Large intestine (tissue), 12 donors: ENCODE measurements at places on chromosomes 7 and 10. TPM values are rescaled to one million over a fixed set of nuclear protein-coding genes. Genes with fewer than 3 reads are reported as not detected.
A peak's percentile ranks its signal among the peaks of the same experiment; 100 is the strongest.

The EBLN1 gene
- not detected for polyA plus RNA-seq

- DNase-seq: no peak
Observed at GRCh38 chr7:39045231-39045630, 67.5 kb downstream of the POU6F2 start.

The CLIP2 gene
- 13.6 TPM for polyA plus RNA-seq

GRCh38 chr10:77711683-77712049 is 74.1 kb upstream of the KCNMA1 start:
- no peak for DNase-seq

- DNase-seq: no peak
Observed at GRCh38 chr7:10205696-10206095, 768.0 kb upstream of the PHF14 start.

The SOSTDC1 gene
- 11.0 TPM for polyA plus RNA-seq

The SMKR1 gene
- polyA plus RNA-seq: 1.1 TPM

- no peak for DNase-seq
Observed at GRCh38 chr7:66886152-66886551, 34.9 kb upstream of the TMEM248 start.

GRCh38 chr10:131666091-131666490 is 234.7 kb upstream of the PPP2R2D start:
- no peak for DNase-seq

The AKR1C4 gene
- 0.39 TPM for polyA plus RNA-seq

The FAM25G gene
- polyA plus RNA-seq: not detected

The FAM237B gene
- 0.16 TPM for polyA plus RNA-seq

DNA sequence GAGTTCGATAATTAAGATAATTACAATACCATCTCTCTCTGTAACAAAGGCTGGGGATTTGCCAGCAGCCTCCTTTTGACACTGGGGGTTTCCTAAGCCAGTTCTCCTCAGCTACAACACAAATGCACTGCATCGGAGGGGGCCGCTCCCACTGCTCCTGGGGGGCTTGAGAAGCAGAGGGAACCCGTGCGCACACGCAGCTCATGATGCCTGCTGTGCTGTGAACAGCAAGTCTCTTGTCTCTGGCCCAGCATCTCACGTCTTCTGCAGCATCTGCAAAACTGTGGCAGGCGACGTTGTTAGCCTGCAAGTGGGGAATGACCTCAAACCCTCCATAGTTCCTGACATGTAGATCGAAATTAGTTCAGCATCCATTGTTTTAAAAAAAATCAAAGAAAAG is 5.5 kb downstream of the VIPR2 start:
- no peak for DNase-seq

GRCh38 chr7:98387544-98388226 is 13.2 kb downstream of the BAIAP2L1 start:
- DNase-seq: no peak

DNA sequence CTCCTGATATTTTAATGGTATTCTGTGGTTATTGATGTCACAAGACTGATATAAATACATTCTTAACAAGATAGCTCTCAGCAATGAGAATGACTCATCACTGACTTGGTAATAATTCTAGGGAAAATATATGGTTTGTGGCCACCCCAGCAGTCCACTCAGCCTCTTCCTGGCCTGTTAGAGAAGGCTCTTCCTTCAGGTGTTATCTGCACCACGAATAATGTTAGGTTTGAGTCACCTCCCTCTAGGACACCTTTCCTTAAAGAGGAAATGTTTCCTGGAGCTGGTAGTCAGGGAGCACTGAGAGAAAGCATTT is 163.3 kb downstream of the SVIL start:
- DNase-seq: peak; percentile 43

DNA sequence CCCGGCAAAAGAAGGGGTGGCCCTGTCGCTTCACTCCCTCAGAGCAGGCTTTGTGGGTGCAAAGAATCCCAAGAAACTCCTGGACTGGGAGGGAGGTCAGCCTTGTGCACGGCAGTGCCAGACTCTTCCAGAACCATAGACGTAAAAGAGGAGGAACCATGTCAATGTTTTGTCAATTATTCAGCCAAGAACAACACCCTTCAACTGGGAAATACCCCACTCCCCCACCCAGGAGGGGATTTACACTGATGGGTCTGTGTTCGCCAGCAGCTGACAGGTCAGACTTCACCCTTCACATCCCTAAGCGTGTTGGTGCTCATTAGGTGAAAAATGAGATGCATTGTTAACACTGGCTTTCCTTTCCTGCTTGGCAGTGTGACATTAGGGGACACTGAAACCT is 116.8 kb upstream of the BMPER start:
- DNase-seq: no peak

The TMEM213 gene
- polyA plus RNA-seq: 0.01 TPM

The PHYHIPL gene
- 19.1 TPM for polyA plus RNA-seq

The CDH23 gene
- 1.7 TPM for polyA plus RNA-seq

- no peak for DNase-seq
Observed at GRCh38 chr10:74909670-74910069, 83.3 kb downstream of the KAT6B start.

GRCh38 chr7:137591421-137591837 is 247.9 kb upstream of the PTN start:
- no peak for DNase-seq

DNA sequence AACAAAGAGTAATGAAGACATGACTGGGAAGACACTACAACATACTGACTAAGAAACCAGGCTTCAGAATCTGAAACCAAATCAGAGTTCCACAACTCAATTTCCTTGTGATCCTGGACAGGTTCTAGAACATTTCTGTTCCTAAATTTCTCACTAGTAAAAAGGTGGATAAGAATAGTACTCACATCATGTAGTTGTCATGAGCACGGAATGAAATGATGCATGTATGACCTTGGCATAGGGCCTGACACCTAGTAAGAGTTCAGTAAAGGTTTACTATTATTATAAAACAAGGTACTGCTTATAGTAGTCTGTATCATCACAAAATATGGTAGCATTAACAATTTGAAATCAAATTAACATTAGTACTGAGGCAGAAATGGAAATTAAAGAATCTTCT is 19.9 kb downstream of the DOCK4 start:
- DNase-seq: no peak

DNA sequence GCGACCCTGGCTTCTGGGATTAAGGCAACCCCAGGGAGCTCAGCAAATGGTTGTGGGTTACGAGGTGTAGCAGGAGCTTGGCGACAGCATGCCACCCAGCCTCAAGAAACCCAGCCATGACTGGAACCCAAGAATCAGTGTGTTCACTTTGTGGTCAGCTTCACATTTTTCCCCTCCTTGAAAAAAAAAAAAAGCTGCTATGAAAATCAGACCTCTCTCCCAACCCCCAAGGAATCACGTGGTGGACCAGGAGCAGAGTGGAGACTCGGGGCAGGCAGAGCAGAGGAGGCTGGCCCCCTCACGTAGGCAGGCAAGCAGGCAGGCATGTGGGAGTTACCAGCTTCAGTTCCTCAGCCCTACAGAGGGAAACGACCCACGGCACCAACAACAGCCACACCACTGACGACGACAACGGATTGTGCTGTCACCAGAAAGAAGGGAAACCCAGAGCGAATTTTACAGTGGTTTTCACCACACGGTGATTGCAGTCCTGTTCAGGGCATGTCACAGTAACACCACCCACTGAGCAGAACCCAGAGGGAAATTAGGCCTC is 203.4 kb downstream of the SLC25A13 start:
- no peak for DNase-seq

GRCh38 chr10:115214829-115215228 is 121.7 kb downstream of the ATRNL1 start:
- no peak for DNase-seq

The LEP gene
- polyA plus RNA-seq: 0.01 TPM

The TFEC gene
- 132 TPM for polyA plus RNA-seq

The ANK3 gene
- 89.1 TPM for polyA plus RNA-seq

The ANKRD2 gene
- polyA plus RNA-seq: 0.13 TPM

The FAM170B gene
- not detected for polyA plus RNA-seq

DNA sequence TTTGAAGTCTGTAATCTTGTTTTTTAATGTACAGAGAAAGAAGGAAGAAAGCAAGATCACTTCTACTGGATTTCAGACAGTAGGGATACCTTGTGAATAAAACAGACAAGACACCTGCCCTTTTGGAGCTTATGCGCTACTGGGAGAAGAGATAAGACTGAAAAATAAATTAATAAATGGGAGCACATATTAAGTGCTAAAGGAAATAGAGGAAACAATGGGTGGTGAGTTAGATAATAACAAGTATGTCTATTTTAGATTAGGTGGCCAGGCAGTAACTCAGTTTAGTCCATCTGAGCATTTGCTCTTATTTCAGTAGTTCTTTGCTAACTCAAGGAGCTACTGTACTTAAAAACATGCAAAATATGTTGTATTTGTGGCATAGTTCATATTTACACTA is 15.9 kb downstream of the MIOS start:
- no peak for DNase-seq

GRCh38 chr7:118792682-118793081 is 568.2 kb downstream of the ANKRD7 start:
- DNase-seq: no peak

- no peak for DNase-seq
Observed at GRCh38 chr7:220151-220841, 27.9 kb downstream of the FAM20C start.

DNA sequence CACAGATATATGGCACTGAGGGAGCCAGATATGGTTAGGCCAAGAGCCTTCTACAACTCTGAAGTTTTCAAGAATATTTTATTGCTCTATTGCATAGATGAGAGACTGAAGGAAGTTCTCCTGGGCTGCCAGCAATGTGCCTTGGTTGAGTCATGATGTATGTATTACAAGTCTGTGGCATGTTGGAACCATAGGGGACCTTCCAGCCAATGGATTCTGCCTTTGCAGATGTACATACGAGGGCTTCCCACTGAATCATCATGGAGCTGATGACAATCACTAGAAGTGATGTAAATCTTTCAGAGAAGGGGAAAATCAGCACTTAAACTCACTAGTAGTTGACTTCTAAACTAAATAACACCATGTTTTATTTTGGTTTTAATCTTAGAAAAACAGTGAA is 419.5 kb downstream of the PHTF2 start:
- DNase-seq: no peak

DNA sequence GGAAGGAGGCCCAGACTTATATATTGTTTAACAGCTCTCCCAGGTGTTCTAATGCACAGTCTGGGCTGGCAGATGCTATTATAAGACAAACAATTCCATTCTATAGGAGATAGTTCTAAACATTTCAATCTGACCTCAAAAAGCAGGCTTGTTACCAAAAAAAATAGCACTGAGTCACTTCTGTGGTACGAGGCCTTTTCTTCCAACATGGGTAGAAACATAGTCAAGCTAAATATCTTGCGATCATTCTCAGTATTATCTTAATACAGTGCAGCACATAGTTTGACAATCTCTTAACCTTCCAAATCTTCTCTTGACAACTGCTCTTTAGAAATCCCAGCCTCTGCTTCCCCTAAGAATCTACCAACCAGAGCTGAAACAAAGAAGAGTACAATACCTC is 46.6 kb upstream of the MKX start:
- DNase-seq: no peak

DNA sequence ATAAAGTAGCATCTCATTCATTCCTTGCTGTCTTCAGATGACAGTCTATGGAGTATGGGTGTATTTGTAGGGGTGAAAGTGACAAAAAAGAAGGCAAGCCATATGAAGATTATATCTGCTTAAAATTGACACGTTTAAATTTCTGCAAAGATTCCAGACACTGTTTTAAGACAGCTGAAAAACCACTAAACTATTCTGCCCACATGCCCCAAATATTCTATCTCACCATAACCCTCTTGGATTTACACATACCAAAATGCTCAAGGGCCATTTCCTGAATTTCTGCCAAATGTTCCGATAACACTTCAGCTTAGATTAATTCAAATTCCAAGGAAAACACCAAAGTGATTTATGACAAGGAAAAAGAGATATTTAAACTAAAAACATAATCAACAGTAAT is 99.9 kb upstream of the IL6 start:
- DNase-seq: no peak

DNA sequence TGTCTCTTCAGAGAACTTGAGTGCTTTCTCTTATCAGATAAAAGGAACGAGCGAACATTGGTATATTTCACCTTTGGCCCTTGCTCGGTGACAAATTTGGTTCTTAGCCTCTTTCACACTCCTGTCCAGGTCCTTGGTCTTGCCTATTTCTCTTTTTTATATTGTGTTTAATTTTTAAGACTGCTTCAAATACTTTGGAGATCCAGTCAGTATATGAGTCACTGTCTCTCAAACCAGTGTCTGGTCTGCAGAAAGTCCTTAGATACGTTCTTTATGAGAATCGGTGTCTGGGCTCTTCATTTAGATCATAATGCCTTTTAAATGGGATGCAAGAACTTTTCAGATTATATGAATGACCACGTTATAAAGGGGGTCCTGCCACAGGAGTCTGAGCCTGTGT is 55.0 kb downstream of the PIK3AP1 start:
- DNase-seq: no peak

The MRC1 gene
- polyA plus RNA-seq: 12.2 TPM

DNA sequence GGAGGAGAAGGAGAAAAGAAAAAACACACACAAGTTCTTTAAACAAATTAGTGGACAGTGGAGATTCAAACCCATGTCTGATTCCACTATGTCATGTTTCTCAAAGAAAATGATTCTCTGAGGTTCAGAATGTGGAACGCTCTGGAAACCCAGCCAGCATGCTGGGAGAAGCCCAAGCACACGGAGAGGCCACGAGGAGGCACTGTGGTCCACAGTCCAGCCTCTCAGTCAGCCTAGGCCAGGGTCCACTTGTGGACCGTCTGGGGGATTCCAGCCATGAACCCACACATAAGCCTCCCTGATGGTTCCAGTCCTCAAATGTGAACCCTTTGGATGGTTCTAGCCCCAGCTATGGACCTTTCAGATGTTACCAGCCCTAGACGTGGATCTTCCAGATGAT is 73.4 kb downstream of the CAV1 start:
- DNase-seq: no peak

- no peak for DNase-seq
Observed at GRCh38 chr10:74910241-74910975, 84.0 kb downstream of the KAT6B start.

GRCh38 chr7:88217675-88218428 is 2.0 kb downstream of the SRI start:
- DNase-seq: no peak

DNA sequence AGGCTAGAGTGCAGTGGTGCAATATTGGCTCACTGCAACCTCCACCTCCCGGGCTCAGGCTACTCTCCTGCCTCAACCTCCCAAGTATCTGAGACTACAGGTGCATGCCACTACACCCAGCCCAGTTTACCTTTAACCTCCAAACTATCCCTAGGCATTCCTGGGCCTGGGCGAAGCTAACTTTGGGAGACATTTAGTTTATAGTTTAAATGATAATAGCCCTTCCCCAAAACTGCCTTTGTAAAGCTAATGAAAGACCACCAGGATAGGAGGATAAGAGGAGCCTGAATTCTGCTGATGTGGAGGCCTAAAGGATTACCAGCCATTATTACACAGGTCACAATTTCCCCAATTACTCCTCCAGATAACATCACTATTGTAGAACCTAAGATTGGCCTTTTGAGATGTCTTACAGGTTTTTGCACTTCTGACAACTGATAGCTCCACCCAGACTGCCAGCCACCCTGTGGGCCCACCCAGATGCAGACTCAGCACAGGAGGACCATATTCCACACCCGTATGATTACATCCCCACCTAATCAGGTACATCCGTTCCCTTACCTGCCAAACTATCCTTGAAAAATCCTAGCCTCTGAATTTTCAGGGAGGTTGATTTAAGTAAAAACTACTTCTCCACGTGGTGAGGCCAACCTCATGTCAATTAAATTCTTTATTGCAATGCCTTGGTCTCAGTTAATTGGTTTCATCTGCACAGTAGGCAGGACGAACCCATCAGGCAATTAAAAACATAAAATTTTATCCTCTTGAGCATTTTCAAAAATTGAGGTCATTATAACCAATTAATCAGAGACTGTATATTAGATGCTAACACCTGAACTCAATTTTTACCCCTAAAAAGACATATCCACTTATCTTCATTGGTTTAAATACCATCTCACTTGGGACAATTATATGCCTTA is 62.3 kb upstream of the TMEM254 start:
- no peak for DNase-seq

The DMBT1 gene
- polyA plus RNA-seq: 198 TPM
